HFFc6 (cell line): ENCODE measurements at places on chromosomes 6 and 20. TPM values are rescaled to one million over a fixed set of nuclear protein-coding genes. Genes with fewer than 3 reads are reported as not detected.

- DNase-seq, result no peak
Observed at GRCh38 chr6:5570641-5571040, 309.3 kb downstream of the FARS2 start.

- DNase-seq, result no peak
Observed at GRCh38 chr20:16014436-16014835, 558.8 kb downstream of the KIF16B start.

DNA sequence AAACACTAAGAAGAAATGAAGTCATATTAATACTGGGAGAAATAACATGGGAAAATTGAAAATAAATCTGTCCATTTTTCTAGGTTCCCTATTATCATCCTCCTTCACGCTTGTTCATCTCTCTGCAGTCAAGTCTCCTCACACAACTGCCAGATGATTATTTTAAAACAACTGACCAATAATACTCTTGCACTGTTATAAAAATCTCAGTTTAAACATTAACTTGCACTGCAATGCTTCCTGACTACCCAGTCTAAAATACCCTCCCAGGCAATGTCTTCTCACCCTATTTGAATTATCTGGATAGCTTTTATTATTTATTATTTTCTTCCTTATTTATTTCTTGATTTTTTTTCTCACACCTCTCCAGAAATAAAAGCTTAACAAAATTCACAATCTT is 5.7 kb downstream of the EYS start:
- no peak for DNase-seq

DNA sequence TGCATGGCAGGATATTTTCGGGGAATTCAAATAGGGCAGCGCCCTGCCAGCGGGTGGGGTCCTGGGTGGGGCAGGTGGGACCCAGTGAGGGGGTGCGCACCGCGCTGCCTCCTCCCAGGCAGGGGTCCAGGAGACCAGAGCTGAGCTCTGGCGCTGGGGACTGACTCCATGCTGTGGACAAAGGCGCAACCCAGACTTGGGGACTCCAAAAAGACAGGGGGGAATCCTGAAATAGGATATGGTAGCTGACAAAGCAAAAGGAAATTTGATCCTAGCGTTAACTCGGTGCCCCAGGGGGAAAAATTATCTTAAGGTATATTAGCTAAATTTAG is 23.6 kb downstream of the TFAP2A start:
- no peak for DNase-seq

GRCh38 chr20:40630099-40630498 is 58.9 kb downstream of the MAFB start:
- no peak for DNase-seq

DNA sequence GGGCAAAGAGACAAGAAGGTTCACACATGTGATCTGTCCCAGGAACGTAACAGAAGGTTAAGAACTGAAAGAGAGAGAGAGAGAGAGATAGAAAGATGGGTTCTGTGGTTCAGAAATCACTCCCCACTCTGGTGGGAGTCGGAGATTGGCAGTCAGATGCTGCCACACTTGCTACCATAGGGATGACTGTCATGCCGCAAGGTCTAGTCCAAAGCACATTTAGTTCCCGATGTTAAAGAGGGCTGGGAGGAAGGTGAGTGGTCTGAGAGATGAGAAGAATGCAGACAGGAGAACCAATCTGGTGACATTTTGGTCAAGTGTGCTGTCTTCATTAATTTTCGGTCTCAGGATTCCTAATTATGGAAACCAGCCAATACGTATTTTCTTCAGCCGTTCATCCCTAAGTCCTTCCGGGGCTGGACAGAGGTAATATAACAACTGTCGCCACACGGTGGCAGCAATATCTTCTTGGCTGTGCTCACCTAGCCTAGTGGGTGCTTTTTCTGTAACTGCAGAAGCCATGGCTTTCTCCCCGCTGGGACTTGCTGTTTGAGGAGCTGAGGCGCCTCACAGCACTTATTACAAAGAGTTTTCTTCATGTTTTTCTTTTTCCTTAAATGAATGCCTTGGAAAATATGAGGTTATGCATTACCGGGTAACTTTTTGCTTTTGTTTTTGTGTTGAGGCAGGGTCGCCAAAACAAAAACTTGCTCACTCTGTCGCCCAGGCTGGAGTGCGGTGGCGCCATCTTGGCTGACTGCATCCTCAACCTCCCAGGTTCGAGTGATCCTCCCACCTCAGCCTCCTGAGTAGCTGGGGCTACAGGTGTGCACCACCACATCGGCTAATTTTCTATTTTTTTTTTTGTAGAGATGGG is 46.0 kb downstream of the SLC35D3 start:
- peak; percentile 65 for DNase-seq

DNA sequence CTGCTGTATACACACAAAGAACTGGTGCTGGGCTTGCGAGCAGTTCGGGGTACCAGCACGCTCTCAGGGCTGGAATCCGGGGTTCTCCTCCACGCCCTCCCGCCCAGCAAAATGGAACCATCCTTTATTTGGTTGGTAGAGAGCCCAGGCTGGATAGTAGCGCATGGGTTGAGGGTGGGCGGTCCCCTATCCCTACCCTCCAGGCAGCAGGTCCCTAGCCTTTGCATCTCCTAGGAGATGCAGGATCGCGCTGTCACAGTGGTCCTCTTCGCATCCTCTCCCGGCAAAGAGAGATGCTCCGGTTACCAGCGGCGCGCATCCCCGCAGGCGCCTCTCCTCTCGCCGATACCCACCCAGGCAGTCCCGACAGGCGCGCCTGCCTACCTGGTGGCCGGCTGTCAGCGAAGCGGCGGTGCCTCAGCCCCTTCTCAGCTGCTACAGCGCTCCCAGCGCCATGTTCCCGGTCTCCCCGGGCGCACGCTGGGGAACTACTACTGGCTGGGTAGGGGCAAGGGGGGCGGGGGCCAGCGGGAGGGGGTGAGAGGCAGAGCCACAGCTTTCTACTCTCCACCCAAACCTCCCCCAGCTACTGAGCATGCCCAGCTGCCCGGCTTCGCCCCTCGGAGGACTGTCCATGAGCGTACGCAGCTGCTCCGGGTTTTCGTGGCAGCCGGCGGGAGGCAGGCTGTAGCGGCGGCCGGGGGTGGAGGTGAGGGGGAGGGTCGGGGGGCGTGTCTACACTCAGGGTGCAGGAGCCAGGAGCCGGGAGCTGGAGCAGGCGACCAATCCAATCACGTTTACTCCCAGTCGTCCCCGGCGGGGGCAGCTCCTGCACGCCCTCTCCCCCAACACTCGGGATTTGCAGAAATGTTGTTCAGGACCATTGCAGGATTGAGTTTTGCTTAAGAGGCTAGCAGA is at the start of gene PAK5:
PAK5 (minus strand) TSS at position 699 of the 918 bp plus-strand sequence. CDS start 194,748 bp downstream, outside the sequence.
- no peak for DNase-seq

DNA sequence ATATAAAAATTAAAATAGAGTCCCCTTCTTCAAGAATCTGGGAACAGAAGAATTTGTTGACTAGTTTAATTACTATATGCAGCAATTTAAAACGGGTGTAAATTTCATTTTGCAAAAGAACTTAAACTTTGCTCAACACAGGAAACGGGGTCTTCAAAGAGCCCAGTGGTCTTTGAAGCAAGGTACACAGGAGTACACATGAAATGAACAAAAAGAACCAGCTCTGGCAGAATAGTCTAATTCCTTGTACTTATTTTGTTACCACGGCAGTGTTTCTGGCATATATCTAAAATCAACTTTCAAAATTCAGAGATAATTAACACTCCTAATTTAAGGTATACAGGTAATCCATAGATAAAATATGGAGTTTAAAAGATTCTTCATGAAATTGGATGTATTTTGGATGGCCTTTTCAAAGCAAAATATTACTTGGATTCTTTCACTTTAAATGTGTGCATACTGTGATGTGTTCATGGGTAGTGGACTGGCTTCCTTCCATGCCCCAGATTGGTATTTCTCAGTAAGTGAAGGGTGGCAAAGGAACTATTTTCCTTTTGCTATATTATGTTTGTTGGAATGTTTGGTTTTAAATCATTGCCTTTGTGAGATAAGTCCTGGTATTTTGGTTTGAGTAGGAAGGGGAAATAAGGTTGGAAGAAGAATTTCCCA is 96.8 kb upstream of the THEMIS start:
- DNase-seq, result no peak

- DNase-seq, result no peak
Observed at GRCh38 chr6:166636191-166636933, 9.3 kb upstream of the RPS6KA2 start.

The MMUT gene
- total RNA-seq, result 16.3 to 18.1 TPM (median 16.9 TPM) in 3 replicates

The SLC26A8 gene
- total RNA-seq, result not detected in 3 replicates

The VIP gene
- total RNA-seq, result not detected in 2 replicates

The HMGN3 gene
- 27.5 and 35.2 TPM in 2 replicates for total RNA-seq
